Activated CD4-positive, alpha-beta T cell treated with anti-CD3 and anti-CD28 coated beads for 1 hour (primary cell): ENCODE measurements at places on chromosomes 7 and 10.
A peak's percentile ranks its signal among the peaks of the same experiment; 100 is the strongest.

GRCh38 chr10:70679498-70679897 is 7.2 kb downstream of the ADAMTS14 start:
- DNase-seq = no peak

- DNase-seq = no peak
Observed at GRCh38 chr7:76316984-76317781, 14.7 kb downstream of the HSPB1 start.

DNA sequence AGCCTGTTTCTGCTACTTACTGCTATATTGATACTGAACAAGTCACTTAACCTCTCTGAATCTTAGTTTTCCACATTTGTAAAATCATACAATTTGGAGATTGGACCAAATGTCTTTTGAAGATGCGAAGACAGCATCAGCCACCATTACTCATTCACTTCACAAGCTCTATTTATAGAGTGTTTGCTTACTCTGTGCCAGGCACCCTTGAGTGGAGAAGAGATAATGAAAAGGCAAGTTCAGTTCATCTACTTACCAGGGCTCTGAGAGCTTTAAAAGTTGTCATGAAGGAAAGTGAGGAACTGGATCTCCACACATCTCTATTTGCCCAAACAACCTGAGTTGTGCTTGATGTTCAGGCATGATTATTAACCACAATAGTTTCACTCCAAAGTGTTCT is 277.5 kb downstream of the CSTF2T start:
- no peak for DNase-seq

GRCh38 chr10:49601857-49602256 is 8.3 kb upstream of the SLC18A3 start:
- peak; percentile 3 for DNase-seq

- no peak for DNase-seq
Observed at GRCh38 chr10:11209830-11210181, 192.1 kb downstream of the CELF2 start.
